ENCODE measurements at places on chromosomes 4 and X. TPM values are rescaled to one million over a fixed set of nuclear protein-coding genes. Genes with fewer than 3 reads are reported as not detected.

Gene NPNT
- 0.62 TPM for total RNA-seq

Gene SLC2A9
- 59.2 TPM for total RNA-seq

Gene PABPC4L
- total RNA-seq = 0.42 TPM

Gene PRRG3
- total RNA-seq = not detected

Gene CT55
- not detected for total RNA-seq
